Cerebellar nuclear complex (tissue), 1 donor: ENCODE measurements at places on chromosomes 12 and 14.

- no peak for DNase-seq
Observed at GRCh38 chr12:46390881-46391280, 18.3 kb upstream of the SLC38A2 start.

DNA sequence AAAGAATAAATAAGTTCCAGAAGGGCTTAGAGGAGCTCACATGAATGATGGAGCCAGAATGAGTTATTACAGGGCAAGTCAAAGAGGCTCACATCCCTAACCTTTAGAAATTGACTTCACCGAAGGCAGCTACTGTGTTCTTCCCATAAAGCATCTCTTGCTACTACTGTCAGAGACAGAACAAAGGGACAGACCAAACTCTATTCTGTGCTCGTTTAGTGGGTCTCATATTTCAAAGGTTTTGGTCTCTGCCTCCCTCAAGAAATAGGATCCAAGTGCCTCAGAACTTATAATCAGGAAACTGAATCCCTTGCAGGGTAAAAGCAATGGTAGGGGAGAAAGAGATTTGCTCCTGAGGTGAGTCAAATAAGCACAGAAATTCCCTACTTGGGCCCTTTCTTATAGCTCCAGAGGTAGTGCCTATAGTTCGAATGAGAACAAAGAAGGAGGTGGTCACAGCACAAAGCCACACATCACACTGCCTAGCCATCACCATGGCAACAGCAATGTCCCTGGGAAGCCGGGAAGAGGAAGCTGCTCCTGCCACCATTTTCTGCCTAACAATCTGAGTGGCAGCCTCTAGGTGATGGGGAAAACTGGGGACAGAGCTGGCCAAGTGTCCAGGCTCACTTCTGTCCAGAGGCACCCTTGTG is 294.9 kb downstream of the FOXN3 start:
- no peak for DNase-seq

GRCh38 chr14:37610945-37611523 is 15.6 kb downstream of the TTC6 start:
- no peak for DNase-seq

DNA sequence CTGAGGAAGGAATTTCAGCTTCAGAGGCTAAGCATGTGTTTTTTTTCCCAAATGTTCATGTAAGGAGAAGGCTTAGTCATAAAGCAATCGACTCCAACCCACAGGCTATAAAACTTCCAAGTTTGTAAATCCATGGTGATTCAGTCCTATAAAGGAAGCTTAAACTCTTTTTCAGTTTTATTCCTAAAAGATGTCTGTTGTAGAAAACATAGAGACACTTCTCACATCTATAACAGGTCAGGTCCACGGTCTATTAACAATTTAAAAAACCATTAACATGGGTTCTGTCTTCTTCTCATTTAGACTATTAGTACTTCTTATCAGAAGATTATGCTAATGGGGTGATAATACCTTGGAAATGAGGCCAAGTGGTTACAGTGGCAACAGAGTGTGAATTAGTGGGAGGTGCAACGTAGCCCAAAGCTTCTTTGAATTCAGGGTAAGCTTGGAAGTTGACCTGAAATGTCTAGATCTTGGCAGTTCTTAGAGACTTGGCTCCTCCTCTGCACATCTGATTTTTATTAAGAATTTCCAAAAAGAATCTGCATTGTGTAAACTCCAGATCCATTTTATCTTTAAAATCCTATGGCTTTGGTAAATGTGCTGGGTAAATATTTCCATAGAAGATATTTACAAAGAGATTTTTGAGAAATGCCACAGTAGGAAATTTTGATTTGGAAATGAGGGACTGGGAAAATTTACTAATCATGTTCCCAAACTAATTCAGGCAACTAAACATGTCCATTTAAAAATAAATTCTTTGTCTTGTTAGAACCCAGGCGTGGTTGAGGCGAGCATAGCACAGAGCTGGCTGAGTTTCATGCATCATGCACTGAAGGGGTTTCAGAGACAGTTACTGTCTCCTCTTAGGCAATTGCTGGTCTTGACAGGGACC is 86.4 kb downstream of the EML1 start:
- DNase-seq = no peak

DNA sequence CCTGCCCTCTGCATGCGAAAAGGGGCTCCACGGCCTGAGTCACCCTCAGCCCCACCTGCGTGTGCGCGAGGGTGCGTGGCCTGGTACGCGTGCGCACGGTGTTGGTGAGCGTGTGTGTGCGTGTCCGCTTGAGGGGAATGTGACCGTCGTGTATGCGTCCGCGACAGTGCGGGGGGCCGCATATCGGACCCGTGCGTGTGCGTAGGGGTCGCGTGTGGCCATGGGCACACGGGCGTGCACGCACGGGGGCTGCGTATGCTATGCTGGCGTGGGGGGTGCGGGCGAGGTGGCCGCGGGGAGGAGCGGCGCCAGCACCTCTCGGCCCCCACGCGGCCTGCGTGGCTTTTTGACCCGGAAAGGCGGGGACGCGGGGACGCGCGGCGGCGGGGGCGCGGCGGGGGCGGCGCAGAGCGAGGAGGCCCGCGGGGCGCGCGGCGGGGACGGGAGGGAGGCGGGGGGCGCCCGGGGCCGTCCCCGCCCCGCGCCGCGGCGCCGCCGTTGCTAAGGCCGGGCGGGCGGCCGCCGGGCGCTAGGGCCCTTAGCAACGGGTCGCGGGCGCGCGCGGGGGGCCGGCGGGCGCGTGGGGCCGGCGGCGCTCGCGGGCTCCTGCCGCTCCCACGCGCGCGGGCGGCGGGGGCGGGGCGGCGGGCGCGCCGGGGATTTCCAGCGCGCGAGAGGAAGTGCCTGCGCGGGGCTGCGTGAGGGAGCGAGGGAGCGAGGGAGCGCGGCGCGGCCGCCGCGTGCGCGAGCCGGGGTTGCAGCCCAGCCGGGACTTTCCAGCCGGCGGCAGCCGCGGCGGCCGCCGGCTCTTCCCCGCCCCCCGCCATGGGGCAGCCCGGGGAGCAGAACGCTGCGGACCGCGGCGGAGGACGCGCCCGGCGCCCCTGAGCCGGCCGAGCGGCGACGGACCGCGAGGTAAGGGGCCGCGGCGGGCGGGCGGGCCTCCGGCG is at the start of gene TRAF3:
Gene TRAF3, plus strand, starts transcription at position 689 of the 950 bp plus-strand sequence. CDS start 92,753 bp downstream, outside the sequence.
- no peak for DNase-seq

DNA sequence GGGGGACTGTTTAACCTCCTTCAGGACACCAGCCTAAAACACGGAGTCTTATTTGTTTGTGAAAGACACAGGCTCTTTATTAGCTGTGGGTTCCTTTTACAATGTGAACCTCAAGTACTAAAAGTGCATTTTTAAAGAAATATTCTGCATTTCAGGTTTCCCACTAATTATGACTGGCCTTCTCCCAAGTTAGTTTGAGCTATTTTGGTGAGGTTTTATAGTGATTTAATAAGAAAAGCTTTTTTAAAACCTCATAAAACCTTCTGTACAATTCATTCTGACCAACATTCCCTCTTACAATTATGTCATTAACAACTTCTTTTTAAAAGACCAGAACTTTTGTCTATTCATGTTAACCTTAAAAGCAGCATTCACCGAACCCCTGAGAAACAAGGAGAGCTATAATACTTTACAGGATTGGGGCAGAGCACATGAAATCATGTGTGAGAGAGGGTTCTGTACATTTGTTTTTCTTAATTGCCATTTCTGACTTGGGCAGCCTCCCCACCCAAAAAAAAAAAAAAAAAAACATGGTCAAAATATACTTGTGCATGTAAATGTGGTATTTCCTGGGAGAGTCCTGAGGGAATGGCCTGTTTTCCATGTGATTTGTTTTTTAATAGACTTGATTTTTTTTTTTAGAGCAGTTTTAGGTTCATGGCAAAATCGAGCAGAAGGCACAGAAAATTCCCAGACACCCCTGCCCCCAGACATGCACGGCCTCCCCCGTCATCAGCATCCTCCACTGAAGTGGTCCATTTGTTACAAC is 169.5 kb downstream of the CHST11 start:
- no peak for DNase-seq
